NCI-H1694 (cell line): ENCODE measurements at places on chromosomes 13 and 19.

DNA sequence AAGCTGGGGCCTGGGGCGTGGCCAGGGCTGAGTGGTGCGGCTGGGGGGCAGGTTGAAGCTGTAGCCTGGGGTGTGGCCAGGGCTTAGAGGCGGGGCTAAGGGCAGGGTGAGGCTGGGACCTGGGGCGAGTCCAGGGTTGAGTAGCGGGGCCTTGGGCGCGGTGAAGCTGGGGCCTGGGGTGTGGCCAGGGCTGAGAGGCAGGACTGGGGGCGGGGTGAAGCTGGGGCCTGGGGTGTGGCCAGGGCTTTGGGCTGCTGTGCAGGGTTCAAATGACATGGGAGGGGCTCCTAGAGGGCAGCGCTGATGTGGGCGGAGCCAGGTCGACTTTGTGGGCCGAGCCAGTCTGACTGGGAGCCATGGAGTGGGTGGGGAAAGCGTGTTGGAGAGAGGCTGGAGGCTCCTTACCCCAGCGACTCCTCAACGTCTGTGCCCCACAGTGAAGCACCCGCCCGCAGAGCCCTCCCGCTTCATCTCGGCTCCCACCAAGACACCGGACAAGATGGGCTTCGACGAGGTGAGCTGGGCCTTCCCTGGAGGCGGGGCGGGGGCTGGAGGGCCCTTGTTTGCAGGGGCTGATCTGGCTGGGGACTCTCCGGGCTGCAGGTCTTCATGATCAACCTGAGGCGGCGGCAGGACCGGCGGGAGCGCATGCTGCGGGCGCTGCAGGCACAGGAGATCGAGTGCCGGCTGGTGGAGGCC, 21.5 kb downstream of the COLGALT1 start:
- no peak for DNase-seq

DNA sequence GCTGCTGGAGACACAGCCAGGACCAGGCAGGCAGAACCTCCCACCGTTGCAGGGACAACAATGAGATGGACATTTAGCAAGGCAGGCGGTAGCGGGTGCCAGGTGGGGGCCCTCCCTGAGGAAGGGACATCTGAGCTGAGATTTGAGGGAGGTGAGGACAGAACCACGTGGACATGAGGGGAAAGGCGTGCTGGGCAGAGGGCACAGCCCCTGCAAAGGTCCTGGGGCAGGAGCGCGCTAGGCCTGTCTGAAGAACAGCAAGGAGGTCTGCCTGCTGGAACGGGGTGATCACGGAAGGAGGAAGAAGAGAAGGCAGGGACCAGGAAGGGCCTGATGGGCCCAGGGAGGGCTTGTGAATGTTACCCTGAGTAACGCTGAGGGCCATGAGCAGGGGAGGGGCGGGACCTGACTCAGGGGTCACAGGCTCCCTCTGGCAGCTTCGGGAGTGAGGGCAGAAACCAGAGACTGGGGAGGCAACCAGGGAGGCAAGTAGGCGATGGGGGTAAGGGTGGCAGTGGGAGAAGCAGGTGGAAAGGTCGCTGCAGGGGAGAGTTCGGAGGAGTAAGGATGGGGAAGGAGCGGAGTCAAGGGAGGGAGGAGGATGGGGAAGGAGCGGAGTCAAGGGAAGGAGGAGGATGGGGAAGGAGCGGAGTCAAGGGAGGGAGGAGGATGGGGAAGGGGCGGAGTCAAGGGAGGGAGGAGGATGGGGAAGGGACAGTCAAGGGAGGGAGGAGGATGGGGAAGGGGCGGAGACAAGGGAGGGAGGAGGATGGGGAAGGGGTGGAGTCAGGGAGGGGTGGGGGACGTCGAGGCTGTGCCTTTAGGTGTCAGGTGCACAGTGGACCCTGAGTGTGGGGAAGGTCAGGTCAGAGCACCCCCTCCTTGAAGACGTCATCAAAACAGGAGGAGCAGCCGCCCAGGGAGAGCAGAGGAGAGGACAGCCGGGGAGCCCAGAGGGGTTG, 15.7 kb upstream of the B3GNT3 start:
- no peak for DNase-seq

GRCh38 chr19:20422216-20423205, 143.1 kb downstream of the ZNF737 start:
- no peak for DNase-seq

DNA sequence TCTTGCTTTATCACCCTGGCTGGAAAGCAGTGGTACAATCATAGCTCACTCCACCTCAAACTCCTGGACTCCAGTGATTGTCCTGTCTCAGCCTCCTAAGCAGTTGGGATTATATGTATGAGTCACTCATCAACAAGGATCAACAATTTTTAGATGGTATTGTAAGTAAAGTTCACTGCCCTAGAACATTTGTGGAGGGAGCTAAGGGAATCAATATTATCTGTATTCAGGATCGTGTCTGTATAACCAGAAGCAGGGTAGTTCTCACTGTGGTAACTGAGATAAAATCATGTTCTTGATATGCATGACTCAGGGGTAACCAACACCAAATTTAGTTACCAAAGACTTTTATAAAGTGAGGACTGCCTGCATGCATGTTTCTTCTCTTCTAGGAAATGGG, 27.0 kb downstream of the ZMYM5 start:
- no peak for DNase-seq

GRCh38 chr13:38535261-38535660, 151.6 kb upstream of the FREM2 start:
- peak; percentile 8 for DNase-seq

DNA sequence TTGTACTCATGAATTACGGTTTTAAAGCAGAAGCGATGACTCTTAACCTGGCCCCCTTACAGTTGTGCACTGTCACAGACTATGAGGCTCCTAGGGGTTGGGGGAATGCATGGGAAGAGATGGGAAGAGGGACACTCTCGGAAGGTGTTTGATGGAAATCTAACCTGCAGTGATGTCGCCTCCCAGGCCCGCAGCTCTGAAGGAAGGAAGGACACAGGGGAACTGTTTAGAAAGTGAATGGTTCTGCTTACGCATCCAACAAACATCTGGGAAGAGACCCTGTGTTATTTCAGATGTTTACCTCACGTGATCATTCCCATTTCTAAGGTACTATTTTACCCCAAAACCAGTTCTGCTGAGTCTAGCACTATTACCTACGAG, 48.0 kb upstream of the SLC7A9 start:
- DNase-seq: no peak

DNA sequence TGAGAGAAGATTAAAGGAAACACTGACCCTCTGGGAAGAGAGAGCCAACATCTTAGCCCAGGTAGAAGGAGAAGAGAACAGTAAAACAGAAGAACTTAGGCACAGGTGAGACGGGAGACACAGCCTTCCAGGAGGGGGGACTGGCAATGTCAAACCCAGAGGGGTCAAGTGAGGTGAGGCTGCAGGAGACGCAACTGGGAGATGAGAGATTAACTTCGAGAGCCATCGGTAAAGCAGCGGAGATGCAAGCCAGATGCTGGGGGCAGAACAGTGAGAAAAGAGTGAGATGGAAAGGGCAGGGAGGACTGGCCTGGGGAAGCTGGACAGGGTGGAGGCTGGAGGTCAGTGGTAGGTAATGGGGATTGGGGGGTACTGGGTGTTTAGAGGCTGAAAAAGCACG, 5.2 kb downstream of the INSR start:
- DNase-seq: no peak

DNA sequence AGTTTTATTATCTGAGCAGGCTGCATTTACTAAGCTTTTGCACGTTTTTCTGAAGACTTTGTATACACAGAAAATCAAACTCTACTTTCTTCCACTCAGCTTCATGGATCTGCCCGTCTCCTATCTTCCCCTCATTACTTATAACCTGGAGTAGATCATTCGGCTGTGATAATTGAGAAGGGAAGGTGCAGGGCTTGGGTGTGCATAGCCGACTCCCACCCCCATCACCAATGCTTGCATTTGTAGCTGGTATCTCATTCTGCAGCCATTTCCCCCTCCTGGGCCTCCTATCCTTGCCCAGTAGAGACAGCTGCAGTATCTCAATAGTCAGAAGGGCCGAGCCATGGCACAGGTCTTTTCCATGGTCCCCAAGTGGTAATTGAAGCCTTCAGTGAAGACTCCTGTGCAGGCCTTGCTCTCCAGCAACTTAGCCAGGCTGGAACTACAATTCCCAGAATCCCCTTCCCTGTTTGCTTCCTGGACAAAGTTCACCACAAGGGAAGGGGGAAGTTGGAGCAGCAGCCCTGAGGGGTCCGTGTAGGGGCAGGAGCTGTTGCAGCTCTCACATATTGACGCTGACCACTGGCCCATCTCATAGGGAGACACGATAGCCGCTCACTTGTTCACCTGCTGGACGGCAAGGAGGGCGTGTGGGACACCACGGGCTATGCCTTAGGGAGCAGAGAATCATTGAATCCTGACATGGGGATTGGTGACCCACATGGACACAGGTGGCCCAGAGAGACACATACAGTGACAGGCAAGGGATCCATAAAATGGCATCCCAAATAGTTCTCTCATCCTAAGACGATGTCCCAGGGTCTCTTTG, 2.1 kb upstream of the SIGLEC8 start:
- no peak for DNase-seq

- DNase-seq: no peak
Observed at GRCh38 chr13:73040968-73041596, 17.7 kb upstream of the KLF5 start.

DNA sequence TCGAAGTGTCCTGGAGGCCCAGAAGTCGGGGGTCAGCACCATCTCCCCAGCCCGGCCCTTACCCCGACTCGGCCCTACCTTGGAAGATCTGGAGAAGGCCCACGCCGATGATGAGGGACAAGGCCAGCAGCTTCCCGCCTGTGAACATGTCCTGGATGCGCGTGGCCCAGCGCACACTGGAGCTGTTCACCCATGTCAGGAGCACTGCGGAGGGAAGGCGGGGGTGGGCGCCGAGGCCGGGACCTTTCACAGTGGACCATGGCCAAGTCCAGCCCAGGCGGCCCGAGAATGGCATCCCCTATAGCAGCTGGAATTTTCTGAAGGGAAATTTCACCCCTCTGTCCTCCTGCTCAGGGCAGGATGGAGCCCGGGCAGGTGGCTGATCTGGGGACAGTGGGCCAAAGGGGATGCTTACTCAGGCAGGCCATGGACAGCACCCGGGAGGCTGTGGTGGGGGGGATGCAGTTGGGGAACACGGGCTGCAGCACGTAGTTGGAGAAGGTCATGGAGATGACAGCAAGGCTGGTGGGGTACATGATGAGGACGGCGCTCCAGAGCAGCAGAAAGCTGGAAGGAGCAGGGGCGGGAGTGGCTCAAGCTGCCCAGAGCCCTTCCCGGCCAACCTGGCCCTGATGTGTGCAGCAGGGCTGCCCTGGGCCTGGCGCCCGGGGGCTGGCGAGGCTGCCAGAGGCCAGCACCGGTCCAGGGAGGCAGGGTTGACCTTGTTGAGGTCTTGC, 13.0 kb downstream of the SLC7A10 start:
- DNase-seq: no peak

- no peak for DNase-seq
Observed at GRCh38 chr19:38737281-38737865, 6.9 kb downstream of the CAPN12 start.

DNA sequence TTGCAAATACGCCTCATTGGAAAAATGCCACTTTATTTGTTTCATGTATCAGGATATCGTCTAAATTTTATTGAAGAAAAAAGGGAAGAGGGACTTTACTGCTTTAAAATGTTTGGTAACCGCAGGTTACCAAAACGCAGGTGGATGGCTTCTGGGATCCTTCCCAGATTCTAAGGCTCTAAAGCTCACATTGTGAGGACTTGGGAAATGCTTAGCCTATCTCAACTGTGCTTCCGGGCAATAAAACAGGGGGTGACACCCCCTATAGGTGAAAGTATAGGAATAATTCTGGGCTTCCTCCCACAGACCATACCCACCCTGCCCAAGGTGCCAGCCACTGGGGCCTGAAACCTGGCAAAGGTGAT, 73.2 kb upstream of the IPO5 start:
- DNase-seq: no peak

DNA sequence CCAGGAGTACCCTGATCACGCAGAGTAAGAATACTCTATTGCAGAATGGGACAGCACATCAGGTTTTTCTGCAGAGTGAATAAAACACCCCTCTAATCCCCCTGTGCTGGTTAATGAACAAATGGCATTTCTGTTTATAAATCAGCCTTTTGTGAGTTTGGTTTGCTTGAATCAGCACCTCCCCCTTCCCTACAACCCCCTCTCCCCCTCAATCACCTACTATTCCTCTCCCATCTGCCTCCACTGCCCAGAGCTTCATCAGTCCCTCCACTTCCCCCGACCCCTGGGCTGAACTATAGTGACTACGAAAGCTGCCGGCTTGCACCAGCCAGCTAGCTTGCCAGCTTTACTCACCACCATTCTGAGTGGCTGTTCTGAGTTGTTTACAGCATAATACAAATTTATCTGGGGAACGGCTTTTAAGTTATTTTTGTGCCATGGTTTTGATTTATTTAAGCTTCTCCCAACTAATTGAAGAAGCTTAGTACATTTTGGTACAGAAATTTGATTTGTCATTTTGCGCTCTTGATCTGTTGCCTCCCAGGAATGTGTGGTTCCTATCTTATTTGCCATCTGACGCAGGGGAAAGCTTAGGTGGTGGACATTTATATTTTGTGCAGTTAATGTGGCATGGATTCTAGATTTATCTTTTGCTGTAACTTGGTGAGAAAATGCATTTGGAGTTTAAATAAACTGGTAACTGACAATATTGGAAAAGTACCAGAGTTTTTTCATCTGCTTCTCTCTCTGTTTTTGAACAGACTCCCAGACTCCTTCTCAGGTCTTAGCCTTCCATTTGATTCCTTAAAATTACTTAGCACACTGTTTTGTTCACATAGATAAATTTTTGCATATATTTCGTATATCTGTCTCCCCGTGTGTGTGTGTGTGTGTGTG, 41.7 kb upstream of the WDFY2 start:
- no peak for DNase-seq

- DNase-seq: no peak
Observed at GRCh38 chr19:30403203-30403985, 31.2 kb downstream of the ZNF536 start.

GRCh38 chr19:47145639-47146486, 15.2 kb downstream of the SAE1 start:
- DNase-seq: no peak

GRCh38 chr19:33687481-33688170, 65.9 kb downstream of the CHST8 start:
- DNase-seq: no peak

DNA sequence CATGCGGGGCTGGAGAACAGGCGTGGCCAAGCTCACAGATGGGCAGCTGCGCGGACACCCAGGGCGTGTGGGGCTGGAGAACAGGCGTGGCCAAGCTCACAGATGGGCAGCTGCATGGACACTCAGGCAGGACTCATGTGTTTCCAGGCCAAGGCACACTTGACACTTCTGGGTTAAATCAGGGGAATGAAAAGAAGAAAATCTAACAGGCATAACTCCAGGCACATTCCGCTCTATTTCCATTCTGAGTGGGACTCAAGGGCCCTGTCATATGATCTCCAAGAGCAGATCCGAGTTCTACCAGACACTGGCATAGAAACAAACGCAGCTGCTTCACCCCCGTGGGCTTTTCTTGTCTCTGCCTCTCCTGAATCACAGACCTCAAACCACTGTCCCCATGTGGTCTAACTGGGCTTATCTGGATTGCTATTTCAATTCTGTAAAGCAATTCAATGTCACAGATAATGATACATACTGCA, 17.4 kb upstream of the C13orf46 start:
- DNase-seq: no peak

- no peak for DNase-seq
Observed at GRCh38 chr13:26230703-26231102, 8.6 kb upstream of the RNF6 start.
